ENCODE measurements at places on chromosomes 7 and 10.
A peak's percentile ranks its signal among the peaks of the same experiment; 100 is the strongest.

GRCh38 chr10:88918191-88918905 lies 34.2 kb downstream of the ACTA2 start:
- DNase-seq = no peak

DNA sequence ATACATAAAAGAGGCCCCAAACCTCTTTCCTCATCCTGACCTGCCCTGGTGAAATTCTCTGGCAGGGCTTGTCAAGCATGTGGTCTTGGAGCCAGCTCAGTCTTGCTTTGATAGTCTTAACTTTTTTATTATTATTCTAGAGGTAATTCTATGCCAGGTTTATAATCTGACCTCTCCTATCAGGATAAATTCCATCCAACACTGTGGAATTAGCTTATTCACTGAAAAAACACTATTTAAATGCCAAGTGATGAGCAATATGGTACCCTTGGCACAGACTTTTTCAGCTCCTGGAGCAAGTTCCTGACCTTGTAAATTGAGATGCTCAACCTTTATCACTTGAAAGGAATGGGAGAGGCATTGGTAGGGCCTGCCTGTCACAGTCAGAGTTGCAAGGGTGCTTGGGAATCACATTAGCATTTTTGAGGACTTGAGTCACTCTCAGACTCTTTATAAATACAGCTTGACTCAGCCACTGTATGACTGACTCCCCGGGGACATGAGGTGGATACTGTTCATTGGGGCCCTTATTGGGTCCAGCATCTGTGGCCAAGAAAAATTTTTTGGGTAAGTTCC lies at the start of gene CPA4:
TSS of gene CPA4 (plus strand) at position 480 of the 576 bp plus-strand sequence. CDS start at position 500, 20 bp downstream.
- no peak for DNase-seq

DNA sequence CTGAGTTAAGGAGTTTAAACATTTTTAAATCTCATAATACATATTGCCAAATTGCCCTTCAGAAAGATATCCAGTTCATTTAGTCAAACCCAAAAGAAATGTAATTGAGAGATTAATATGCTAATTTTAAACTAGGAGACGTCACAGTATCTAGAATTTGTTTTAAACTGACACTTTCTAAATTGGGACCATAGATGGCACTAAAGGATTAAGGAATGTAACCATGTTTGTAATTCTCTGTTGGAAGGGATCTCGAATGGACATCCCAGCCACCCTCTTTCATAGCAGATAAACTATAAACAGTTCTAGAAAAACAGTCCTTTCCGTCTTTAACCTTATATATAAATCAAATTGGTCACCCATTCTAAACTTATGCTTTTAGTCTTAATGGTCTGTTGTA lies 30.0 kb upstream of the SAMD9L start:
- DNase-seq = no peak

DNA sequence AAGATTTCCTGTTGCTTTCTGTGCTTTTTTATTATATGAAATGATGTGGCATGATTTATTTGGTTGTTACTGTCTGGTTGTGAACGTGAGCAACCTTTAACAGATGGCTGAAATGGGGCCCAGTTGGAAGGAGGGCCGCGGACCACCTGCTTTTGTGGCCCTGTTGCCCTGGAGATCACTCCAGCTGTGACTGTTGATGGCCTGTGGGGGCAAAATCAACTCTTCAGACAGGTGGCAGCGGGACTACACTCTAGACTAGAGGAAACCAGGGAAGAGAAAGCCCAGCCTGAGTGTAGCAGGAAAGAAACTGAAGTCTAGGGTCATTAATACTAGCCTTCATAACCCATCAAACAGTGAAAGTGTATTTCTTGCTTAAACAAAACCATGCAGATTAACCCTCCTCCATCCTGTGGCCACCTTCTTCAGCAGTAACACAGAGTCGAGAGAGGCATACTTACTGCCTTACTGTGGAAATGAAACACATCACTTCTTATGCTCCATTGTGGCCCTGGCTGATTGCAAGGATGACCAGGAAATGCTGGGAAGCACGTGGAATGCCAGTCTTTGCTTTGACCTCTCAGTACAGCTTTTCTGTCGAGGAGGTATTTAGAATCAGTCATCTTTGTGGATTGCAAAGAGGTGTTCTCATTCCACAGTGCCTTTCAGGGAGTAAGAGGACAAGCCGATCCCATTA lies 80.5 kb downstream of the CCNY start:
- DNase-seq = no peak

DNA sequence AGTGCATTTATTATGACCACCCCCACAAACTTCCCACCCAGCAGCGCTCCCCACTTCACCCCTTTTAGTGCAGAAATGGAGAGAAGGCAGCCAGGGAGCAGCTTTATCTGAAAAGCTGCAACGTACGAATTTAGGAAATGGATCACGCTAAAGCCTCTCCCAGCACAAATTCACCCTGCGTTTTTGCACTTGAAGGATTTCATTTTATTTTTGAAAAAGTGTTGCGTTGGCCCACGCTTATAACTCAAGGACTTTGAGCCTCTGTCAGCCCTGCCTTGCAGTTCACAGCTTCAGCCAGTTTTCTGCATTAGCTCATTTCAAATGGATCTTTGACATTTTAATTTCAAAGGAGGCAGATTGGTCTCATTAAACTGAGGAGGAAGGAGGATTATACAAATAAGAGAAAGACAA lies 556.1 kb downstream of the KCNMA1 start:
- DNase-seq = no peak

DNA sequence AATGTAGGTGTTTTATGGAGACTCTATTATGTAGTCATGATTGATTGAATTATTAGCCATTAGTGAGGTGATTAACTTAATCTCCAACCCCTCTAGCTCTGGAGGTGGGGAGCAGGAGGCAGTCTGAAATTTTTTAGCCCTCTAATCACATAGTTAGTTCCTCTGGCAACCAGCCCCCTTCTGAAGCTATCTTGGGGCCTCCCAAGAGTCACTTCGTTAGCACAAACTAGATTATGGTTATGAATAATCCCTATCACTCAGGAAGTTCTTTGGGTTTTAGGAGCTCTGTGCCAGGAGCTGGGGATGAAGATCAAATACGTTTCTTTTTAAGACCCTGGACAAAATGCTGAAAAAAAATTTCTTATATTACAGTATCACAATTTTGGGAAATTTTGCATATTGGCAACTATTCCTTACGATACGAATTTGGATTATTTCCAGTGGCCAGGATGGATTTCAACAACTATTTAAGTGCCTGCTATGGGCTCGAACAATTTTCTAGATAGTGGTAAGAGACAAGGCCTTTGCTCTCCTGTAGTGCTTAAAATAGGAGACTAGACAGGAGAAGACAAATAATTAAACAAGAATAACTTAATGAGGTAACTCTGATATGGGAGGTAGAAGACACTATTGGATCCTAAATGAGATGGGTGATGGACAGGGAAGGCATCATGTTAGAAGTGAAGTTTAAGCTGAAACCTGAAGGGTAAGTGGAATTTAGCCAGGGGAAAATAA lies 52.9 kb downstream of the BTAF1 start:
- DNase-seq = no peak

GRCh38 chr7:42913591-42913990 lies 1.7 kb upstream of the C7orf25 start:
- no peak for DNase-seq

DNA sequence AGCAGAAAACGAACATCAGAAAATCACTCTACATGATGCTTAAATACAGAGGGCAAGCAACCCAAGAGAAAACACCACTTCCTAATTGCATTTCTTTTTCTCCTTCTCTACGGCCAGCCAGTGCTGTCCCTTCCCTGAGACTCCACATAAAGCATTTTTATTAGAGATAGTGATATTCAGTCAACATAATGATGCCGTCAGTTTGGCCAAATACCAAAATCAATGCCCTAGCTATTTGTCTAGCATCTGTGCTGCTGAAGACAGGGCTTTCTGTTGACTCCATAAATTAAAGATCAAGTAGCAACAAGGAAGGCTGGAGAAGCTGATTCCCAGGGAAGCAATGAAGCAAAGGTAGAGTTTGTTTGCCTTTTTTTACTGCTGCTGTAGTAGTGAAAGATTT lies 1024.9 kb downstream of the REEP3 start:
- DNase-seq = no peak

- no peak for DNase-seq
These were observed 97.2 kb upstream of the DKK1 start for GRCh38 chr10:52216852-52217251.

DNA sequence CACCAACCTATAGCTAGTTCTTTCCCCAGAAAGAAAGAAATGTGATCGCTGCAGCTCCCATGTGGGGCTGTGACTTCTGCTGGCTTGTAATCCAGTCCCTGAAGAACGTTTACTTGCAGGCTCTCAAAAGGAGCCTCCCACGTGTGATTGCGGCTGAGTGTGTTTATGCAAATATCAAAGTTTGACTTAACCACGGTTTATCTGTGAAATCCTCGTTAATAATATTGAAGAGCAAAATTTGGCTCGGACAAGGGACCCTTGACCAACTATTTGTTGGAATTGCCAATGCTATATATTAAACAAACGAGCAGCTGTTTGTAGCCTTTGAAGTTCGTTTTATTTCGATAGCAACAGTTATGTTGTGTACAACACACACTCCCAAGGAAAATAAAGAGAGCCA lies 470.1 kb upstream of the NRP1 start:
- DNase-seq = no peak

DNA sequence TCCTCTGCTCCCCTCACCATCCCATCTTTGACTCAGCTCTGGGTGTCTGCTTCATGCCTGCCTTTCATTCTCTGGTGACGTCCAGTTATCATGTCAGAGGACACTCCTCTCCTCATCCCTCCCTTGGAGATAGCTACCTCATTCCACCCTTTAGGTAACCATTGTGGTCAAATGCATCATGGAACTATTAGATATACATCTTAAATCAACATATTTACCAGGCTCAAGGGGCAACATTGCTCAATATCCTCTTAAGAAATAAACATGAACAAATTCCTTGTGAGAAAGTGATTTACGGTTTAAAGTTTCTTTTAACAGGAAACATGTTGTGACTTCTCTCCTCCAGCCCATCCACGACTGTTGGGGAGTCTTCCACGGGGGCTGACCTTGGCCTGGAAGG lies 511.6 kb upstream of the IGFBP3 start:
- DNase-seq = no peak

DNA sequence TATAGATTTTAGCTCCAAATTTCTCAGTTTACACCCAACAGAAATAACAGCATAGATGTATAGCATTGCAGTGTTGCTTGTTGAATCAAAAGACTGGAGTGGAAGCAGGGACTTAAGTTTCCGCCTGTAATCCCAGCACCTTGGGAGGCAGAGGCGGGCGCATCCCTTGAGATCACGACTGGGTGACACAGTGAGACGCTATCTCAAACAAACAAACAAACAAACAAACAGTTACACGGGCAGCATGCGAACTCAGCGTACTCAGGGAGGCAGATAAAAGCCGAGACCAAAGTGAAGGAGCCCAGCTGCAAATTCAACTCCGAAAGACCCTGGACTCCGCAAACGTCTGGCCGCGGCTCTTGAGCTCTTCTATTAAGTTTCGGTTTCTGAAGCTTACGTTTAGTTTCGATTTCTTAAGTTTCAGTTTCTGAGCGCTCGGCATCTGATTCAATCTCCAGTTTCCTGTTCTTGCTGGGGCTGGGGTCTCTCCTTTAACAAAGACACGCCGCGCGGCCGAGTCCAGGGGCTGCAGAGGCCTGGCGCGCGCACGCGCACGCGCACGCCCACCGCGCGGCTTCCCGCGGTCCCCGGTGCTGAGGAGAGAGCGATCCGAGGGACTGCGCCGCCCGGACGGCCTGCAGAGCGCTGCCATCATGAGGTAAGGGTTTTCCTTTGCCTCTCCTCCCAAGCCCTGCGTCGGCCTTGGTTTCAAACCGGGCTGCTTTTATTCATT lies at the start of gene IFIT5:
TSS of gene IFIT5 (plus strand) at position 423 of the 733 bp plus-strand sequence. CDS start at position 654, 231 bp downstream.
- peak; percentile 19 for DNase-seq

DNA sequence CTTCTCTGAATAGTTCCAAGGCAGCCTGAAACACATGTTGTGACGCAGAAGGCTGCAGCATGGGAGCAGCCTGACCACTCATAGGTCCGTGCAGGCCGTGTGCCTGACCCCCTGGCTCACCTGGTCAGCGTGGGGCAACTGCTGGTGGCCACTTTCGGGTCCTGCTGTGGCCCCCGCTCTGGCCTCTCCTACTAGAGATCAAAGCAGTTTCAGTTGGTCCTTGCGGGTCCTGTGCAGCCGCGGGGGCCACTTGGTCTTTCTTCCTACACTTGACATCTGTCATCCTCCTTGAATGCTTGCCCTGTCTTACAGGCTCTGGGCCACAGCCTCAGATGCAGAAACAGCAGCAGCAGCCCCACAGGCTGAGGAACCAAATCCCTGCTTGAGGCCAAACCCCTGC lies 320.8 kb upstream of the ZNF32 start:
- DNase-seq = no peak

GRCh38 chr10:48509974-48510692 lies 94.7 kb downstream of the ARHGAP22 start:
- no peak for DNase-seq

DNA sequence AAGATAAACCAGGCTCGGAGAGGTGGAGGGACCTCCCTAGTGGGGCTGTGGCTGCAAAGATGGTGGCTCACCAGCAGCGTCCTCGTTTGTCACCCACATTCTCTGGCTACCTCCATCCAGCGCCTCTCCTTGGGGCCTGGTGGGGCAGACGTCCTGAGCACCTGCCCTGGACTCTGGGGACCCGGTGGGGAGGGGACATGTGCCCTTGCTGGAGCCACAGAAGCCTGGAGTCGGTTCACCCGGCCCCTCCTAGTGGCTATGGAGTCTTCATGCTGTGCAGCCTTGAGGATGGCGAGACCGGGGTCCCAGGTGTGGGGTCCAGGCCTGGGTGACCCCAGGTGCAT lies 14.5 kb downstream of the TTYH3 start:
- no peak for DNase-seq

DNA sequence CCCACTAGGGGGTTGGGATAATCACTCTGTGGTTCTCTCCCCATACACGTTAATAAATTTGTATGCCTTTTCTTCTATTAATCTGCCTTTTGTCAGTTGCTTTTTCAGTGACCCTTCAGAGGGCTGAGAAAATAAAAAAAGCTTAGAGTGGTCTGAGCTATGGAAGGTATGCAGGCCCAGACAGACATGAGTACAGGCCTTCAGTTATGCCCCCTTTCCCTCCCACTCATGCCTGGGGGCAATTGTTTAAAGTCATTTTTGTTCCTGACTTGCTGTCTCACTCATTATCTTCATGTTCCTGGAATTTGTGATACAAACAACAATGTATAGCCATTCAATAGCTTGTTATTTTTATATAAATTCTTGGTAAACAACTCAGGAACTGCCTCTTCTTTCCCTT lies 170.8 kb downstream of the AKR1D1 start:
- DNase-seq = no peak

DNA sequence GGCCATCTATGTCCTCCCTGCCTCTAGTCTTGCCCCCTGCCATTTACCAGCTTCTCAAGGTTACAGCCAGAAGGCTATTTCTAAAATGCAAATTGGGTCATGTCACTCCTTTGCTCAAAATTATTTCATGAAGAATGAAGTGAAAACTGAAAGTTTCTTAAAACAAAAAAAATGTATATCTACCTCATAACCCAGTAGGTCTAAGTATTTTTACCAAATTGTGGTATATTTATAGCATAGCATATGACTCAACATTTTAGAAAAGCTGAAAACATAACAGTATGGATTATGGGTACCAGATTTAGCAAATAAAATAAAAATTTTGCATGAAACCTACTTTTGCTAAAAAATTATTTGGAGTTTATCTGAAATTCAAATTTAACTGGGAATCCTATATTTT lies 78.4 kb downstream of the SLC16A9 start:
- no peak for DNase-seq

All from stimulated activated CD4-positive, alpha-beta T cell treated with anti-CD3 and anti-CD28 coated beads, Interleukin-1b, Interleukin-23, amount 100 ng/mL, for 24 hours (primary cell).